CD8-positive, alpha-beta T cell (primary cell): ENCODE measurements at places on chromosomes 7 and 10.

GRCh38 chr7:17771901-17772408 lies 168.3 kb downstream of the SNX13 start:
- no peak for DNase-seq

DNA sequence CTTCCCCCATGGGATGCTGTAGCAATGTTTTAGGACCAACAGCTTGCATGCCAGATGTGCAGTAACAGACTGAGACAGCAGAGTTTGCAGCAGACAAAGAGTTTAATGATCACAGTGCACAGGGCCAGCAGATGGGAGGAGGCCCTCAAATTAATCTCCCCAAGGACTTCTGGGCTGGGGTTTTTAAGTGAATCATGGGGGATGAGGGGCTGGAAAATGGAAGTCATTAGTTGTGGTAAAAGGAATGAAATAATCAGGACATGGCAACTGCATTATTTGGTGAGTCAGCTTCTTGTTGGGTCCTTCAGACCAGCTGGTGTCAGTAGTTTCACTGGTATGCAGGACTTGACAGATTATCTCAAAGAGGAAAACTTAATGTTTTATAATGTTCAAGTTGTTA lies 12.6 kb upstream of the NRBF2 start:
- no peak for DNase-seq

- DNase-seq = no peak
These were observed 133.4 kb downstream of the PRKCQ start for GRCh38 chr10:6446711-6447110.

GRCh38 chr10:21172542-21172929 lies 275.4 kb upstream of the NEBL start:
- no peak for DNase-seq

GRCh38 chr10:123890756-123891143 lies 857 bp downstream of the CPXM2 start:
- DNase-seq = no peak
